ENCODE measurements at places on chromosomes 2 and 18. TPM values are rescaled to one million over a fixed set of nuclear protein-coding genes. Genes with fewer than 3 reads are reported as not detected.

GRCh38 chr18:54962919-54963645 lies 3.8 kb upstream of the CCDC68 start:
- no peak for DNase-seq

Gene CYP26B1
- 0.27 TPM for polyA plus RNA-seq

GRCh38 chr18:68234131-68234530 lies 480.8 kb downstream of the TMX3 start:
- no peak for DNase-seq

DNA sequence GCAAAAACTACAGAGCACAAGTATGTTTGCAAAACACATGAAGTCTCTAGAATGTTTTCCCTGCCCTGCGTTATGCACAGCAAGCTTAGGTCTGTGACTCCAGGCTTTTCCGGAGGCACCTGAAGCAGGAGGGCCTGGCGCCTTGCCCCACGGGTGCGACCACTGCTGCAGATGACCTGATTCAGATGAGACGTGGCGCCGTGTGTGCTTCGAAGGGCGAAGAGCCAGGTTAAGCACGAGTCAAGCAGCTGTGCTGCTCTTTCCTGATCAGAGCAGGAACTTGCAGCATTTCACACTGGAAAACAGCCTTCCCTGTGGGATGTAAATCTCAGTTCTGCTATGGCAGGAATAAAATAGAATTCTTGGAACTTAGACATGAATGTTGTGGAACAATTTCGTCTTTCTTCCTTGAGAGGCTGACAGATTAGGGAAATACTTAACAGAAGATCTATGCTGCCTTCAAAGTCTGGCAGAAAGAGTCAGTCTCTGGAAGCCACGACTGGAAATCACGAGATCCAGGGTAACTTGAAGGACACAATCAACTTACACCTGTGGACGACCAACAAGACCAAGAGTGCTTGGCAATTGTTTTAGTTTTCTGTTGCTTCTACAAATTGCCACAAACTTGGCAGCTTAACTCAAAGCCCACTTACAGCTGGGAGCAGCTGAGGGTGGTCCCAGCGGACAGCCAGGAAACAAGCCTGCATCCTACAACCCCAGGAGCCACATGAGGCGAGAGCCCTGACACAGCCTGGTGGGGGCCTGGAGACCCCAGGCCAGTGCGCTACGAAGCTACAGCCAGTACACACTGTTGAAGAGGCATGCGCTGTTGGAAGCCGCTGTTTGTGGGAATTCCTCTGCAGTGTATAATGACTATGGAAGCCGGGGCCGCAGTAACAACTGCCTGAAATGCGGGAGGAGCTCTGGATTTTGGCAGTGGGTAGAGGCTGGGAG lies 42.9 kb downstream of the EIPR1 start:
- DNase-seq = no peak

GRCh38 chr18:57107140-57107832 lies 39.6 kb upstream of the BOD1L2 start:
- no peak for DNase-seq

- DNase-seq = no peak
Observed at GRCh38 chr18:70454704-70455322, 166.0 kb downstream of the SOCS6 start.

GRCh38 chr2:169705927-169706326 lies 11.7 kb downstream of the PHOSPHO2 start:
- peak; percentile 46 for DNase-seq

- no peak for DNase-seq
Observed at GRCh38 chr2:23157812-23158211, 227.2 kb upstream of the KLHL29 start.

DNA sequence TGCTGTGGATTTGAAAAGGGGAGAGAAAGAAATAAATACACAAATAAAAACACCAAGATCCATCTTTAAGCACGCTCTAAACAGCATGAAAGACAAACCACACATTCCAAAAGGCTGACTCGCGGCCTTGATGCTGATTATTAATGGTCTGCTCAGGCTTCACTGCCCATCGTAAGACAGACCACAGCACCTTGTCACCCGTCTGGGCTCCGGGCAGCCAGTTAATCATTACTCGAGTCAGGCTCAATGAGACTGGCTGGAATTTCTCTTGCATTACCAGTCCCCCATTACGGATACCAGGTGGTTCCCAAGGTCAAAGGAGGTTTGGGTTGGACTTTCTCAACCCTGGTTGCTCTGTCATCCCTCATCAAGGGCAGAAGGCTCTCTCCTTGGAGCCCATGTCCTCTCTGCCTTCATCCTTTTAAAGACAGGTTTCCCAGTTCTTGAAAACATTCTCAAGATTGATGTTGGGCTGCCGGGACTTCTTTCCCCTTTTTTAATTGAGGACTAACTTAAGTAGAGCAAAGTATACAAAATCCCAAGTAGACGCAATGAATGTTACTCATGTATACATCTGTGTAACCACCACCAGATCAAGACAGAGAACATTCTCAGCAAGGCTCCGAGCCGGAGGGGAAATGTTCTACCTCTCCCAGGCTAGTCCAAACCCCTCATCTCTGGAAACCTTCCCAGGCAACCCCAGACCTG lies 8.1 kb downstream of the SMAD7 start:
- DNase-seq = peak; percentile 98

GRCh38 chr2:46827274-46828134 lies 88.1 kb downstream of the MCFD2 start:
- no peak for DNase-seq

Gene FIGN
- polyA plus RNA-seq = 3.0 TPM

DNA sequence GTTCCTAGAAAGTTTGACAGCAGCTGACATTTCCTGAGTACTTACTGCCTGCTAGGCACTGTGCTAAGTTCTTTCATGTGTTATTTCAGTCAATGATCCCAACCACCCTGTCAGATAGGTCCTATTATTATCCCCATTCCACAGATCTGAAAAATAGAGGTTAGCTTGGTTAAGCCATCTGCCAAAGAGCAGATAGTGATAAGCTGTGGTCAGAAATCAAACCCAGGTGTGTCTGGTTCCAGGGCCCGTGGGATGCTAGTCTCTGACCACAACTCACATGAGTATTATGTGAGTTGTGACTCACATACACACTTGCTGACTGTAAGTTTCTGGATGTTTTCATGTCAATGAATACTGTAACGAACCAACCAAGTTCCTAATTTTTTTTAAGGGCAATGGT lies 132.0 kb upstream of the APCDD1 start:
- DNase-seq = no peak

DNA sequence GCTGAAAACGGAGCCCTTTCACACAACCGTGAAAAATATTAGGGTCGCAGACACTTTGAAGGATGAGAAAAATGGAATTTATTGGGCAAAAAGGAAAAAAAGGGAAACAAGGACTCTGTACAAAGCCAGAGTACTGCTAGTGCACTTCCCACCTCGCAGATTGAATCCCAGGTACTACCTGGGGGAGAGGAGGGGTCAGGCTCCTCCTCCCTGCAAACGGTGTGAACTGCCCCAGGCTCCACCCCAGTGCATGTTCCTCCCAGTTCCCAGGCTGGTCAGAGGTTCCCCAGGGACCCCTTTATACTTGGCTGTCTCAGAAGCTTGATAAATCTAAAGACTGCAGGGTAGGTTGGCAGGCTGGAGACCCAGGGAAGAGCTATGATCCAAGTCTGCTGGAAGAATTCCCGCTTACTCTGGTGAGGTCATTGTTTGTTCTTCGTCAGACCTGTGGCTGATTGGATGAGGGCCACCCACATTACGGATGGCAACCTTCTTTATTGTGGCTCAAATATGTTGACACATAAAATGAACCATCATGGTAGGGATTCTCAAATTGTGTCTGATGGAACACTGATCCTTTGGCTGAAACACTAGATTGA lies 290.4 kb upstream of the POU3F3 start:
- DNase-seq = no peak

- DNase-seq = no peak
Observed at GRCh38 chr2:173983391-173983871, 18.3 kb upstream of the SP3 start.

GRCh38 chr2:201208563-201209252 lies 25.8 kb downstream of the CASP10 start:
- no peak for DNase-seq

Gene UGT1A10
- not detected for polyA plus RNA-seq

- DNase-seq = no peak
Observed at GRCh38 chr18:65527879-65528633, 222.8 kb upstream of the CDH7 start.

DNA sequence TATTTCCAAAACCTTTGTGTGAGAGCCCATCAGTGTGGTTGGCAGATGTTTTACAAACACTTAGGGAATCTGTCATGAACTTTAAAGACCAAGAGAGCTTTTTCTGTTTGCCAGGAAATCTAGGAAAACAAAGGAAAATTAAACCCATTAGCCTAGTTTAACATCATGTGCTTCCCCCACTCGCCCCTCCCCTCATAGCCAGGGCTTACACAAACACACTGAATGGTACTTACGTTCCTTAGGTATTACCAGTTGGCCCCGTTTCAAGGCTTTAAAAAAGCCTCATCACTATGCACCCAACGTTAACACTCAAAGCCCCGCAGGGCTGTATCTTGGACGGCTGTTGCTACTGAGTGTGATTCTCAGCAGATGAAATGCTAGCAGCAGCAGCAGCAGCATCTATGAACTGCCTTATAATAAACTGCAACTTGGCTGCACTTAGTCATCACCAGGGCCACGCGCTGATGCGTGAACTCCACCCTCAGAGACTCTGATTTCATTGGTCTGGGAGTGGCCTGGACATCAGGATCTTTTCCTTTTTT lies 20.1 kb upstream of the TTC39C start:
- peak; percentile 97 for DNase-seq

- no peak for DNase-seq
Observed at GRCh38 chr2:136281281-136282114, 163.5 kb upstream of the CXCR4 start.

Gene RTP5
- not detected for polyA plus RNA-seq

DNA sequence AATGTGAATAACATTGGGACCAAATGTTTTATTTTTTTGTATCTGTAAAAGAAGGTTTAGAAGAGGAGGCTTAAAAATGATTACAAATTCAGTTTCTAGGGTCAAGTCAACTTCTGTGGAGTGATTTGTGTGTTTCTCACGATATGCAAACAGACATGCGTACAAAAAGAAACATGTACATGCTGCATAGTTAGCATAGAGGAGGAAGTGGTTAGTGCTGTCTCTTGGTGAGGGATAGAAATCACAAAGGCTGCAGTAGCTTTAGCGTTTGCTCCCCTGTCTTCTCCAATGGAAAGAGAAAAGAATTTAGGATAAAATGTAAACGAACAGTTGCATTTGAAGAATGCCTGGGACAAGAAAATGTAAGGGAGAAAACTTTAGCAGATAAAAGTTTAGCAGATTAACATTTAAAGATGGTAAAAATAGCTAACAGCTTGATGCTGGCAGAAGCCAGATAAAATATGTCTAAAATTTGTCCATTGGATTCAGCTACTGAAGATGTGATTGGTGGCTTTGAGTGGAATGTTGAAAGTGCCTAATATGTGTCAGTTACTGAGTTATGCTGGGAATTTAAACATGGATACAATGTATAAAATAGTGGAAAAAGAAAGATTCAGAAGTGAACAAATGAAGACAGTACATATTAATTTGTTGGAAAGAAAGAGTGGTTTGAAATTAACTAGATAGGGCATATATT lies 44.9 kb downstream of the MALT1 start:
- no peak for DNase-seq

Measured in BJ (cell line).